ENCODE measurements at places on chromosomes 11 and 22.

DNA sequence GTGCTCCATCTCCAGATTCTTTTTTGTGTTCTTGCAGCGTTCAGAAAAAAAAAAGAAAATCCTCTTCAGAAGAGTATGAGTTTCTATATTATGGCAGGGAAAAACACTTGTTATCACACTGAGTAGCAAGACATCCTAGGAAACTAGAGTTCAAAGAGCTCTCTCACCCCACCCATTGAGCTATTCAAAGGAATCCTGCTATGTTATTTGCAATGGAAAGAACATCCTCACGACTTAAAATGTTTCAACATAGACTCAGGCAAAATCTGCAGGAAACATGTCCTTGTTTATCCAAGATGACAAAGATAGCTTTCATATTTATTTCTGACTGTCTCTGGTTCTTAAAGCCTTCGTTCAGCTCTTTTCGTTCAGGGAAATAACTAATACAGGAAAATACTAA, 331.6 kb upstream of the ANO5 start:
- DNase-seq = peak; percentile 3

- no peak for DNase-seq
Measured at GRCh38 chr11:132335311-132335710, 964.9 kb downstream of the NTM start.

GRCh38 chr11:63574856-63575602, 11.8 kb upstream of the PLAAT2 start:
- no peak for DNase-seq

- no peak for DNase-seq
Measured at GRCh38 chr11:113363996-113364641, 23.5 kb upstream of the ANKK1 start.

DNA sequence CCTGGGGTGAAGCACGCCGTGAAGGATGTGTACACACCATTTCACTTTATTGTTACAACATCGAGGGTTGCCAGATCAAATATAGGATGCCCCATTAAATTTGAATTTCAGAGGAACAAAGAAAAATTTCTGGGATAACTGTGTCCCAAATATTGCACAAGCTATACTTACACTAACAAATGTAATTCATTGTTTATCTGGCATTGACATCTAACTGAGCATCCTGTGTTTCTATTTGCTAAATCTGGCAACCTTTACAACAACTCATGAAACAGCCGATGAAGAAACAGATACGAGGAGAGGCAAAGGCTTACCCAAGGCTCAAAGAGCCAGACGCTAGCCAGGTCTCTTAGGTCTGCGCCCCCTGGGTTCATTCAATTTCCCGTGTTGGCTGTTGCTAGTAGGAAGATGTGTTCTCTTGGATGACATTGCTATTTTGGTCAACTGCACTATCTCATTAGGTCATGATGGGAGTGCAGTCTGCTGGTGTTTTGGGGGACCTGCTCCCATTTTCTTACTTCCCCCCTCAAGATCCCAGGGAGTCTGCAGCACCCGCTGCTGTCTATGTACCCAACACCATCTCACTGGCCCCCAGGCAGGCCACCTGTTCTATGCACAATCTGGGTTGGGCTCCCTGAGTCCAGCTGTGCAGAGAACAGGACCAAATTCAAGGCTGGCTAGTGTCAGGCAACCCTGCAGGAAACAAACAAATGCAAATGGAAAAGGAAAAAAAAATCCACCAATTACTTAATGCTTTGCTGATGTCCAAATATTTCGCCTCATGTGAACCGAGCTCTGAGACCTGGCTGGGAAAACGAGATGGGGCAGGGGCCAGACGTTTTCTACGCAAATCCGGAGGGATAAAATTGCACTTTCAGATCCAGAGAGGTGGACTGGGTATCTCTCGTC, 560.9 kb downstream of the MIAT start:
- no peak for DNase-seq

DNA sequence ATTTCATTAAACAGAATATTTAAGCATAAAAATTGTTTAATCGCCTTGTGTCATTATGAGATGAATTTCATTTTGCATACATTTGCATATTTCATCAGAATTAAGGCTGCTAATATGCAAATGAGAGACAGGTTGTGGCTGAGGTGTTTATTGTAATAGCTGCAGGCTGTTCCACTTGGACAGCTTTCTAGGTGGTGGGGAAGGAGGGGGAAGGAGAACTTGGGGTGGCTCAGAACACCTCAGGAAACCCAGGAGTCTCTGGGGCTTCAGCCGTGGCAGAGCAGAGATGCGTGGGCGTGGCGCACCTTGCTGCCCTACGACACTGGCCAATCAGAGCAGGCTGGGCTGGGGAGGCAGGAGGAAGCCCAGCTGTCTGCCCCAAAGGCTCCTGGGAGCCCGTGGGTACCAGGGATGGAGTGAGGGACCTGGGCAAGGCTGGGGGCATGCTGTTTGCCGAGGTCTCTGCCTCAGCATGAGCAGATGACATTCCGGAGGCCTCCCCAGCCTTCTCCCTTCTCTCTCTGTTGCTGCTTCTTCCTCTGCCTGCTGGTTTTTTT, 542.9 kb downstream of the MN1 start:
- no peak for DNase-seq

Measured in NT2/D1 (cell line).